ENCODE measurements at places on chromosomes 1 and 21. TPM values are rescaled to one million over a fixed set of nuclear protein-coding genes. Genes with fewer than 3 reads are reported as not detected.

DNA sequence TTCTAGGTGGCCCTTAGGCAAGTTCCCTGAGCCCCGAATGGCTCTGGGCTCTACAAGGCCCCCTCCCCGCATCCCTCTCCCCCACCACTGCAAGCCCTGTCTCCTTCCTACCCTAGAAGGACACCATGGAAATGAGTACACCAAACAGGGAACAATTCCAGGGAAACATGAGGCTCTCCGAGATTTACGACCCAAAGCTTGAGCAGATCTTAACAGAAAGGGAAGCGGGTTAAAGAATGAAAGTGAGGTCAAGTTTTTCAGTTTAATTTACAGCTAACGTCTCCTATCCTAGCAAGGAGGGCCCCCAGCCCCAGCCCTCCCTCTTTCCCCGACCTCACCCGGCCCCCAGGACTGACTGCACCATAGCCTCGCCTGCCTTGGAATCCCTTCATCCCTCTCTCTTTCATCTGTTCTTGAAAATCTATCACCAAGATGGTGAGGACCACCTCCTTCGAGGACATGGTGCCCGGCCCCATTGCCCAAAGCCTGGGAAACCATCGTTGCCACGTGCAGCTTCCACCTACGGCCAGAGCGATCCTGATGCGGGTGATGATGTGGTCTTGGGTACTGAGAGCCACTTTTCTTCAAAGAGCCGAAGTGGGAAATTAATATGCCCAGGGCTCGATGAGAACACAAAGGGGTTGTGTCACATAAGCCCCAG lies 30.5 kb downstream of the SIM2 start:
- peaks cover 39% of the 10 kb centered on the region for H3K27me3 ChIP-seq
- H3K4me1 ChIP-seq: peaks cover 3% of the 10 kb centered on the region
- no peak overlapping the region for H3K4me3 ChIP-seq
- no peaks in the 10 kb centered on the region for H3K36me3 ChIP-seq
- no peak for DNase-seq
- H3K27ac ChIP-seq: no peak overlapping the region

GRCh38 chr1:1926886-1927660 lies 8.0 kb upstream of the TMEM52 start:
- no peaks in the 10 kb centered on the region for H3K4me1 ChIP-seq
- H3K4me3 ChIP-seq: no peak overlapping the region
- no peak overlapping the region for H3K27ac ChIP-seq
- DNase-seq: no peak
- H3K36me3 ChIP-seq: no peaks in the 10 kb centered on the region
- no peaks in the 10 kb centered on the region for H3K27me3 ChIP-seq

GRCh38 chr1:56149761-56150160 lies 429.6 kb downstream of the PLPP3 start:
- no peaks in the 10 kb centered on the region for H3K4me1 ChIP-seq
- H3K27ac ChIP-seq: no peak overlapping the region
- no peaks in the 10 kb centered on the region for H3K27me3 ChIP-seq
- no peak for DNase-seq

DNA sequence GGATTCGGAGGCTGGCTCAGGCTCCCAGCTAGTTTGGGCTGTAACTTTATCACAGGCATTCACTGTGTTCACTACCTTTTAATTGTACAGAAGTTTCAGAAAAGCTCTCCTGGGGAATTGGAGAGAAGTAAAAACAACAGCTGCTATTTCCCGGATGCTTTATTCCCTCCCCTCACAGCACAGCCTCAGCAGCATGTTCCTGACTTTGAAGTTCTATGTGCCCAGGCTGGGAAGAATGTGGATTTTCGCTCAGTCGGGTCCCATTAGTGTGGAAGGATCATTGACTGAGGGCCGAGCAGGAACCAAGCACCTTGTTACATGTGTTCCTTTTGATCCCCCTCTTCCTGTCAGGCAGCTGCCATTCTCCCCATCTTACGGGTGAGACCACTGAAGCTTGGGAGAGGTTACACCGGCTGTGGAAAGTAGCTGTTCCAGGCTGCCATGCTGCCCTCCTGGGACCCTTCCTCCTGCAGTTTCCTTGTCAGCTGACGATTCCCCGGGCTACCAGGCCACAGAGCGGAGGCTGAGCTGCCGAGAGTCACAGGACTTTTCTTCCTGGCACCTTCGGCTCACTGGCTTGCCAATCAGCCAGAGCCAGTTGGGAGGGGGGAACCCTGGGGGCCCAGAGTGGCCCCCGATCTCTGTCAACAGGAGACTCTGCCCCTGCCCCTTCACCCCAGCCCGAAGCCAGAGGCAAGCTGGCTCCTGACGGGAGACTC lies 223.1 kb upstream of the TMEM51 start:
- peaks cover 2% of the 10 kb centered on the region for H3K4me1 ChIP-seq
- H3K4me3 ChIP-seq: no peak overlapping the region
- H3K27me3 ChIP-seq: peaks cover 33% of the 10 kb centered on the region
- H3K27ac ChIP-seq: no peak overlapping the region

- no peak overlapping the region for H3K4me3 ChIP-seq
- H3K27ac ChIP-seq: no peak overlapping the region
- H3K36me3 ChIP-seq: peaks cover 5% of the 10 kb centered on the region
- no peak for DNase-seq
- no peaks in the 10 kb centered on the region for H3K27me3 ChIP-seq
- peaks cover 28% of the 10 kb centered on the region for H3K4me1 ChIP-seq
These were observed 37.4 kb downstream of the AGPAT3 start for GRCh38 chr21:43902441-43902840.

GRCh38 chr1:67270541-67270940 lies 37.1 kb upstream of the IL12RB2 start:
- no peak for DNase-seq
- H3K36me3 ChIP-seq: no peaks in the 10 kb centered on the region
- H3K4me1 ChIP-seq: no peaks in the 10 kb centered on the region
- no peak overlapping the region for H3K27ac ChIP-seq

Gene BOLA1
- 7.2 TPM for total RNA-seq

- no peak for DNase-seq
- peaks cover 2% of the 10 kb centered on the region for H3K36me3 ChIP-seq
- H3K4me3 ChIP-seq: no peak overlapping the region
- no peaks in the 10 kb centered on the region for H3K27me3 ChIP-seq
- no peak overlapping the region for H3K27ac ChIP-seq
These were observed 150.5 kb downstream of the PLPPR5 start for GRCh38 chr1:98854137-98854536.

DNA sequence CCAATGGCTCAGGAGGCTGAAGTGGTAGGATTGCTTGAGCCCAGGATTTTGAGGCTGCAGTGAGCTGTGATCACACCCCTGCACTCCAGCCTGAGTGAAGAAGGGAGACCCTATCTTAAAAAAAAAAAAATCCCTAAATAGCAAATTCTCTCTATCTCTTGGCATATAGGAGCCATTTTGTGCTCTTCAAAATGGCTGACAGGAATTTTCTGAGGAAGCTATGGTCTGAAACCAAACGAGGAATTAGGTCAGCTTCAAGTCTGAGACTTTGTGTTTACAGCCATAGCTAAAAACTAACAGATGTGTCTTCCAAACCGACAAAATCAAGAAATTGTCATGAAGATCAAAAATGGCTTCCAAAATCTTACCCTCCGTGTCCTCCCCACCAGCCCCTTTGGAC lies 10.6 kb downstream of the CD247 start:
- DNase-seq: no peak
- peak overlapping the region; percentile 99 for H3K27ac ChIP-seq
- peaks cover 69% of the 10 kb centered on the region for H3K4me1 ChIP-seq
- H3K36me3 ChIP-seq: peaks cover 6% of the 10 kb centered on the region
- H3K4me3 ChIP-seq: no peak overlapping the region

Gene PERM1
- total RNA-seq: not detected

- peak overlapping the region; percentile 62 for H3K27ac ChIP-seq
- H3K4me3 ChIP-seq: no peak overlapping the region
- peaks cover 6% of the 10 kb centered on the region for H3K4me1 ChIP-seq
- peaks cover 36% of the 10 kb centered on the region for H3K27me3 ChIP-seq
- DNase-seq: no peak
These were observed 3.4 kb downstream of the CAPN9 start for GRCh38 chr1:230750576-230750975.

Gene SPRR1B
- total RNA-seq: not detected

DNA sequence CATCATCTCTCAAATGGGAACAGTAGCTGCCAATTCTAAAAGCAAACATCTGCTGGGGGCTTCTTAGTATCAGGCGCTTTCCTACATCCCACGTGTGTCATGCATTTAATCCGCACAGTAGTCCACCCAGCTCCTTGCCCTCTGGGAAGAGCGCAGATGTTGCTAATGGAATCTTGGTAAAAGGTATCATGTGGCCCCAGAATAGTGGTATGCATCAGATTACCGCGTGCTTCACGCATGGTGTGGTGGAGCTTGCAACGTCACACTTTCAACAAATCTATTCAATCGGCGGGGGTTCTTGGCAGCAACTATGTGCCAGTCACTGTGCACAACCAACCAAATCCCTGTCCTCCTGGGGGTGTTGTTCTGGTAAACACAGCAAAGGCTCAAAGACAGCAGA lies 141.0 kb downstream of the HIVEP3 start:
- H3K36me3 ChIP-seq: peaks cover 2% of the 10 kb centered on the region
- H3K27me3 ChIP-seq: no peaks in the 10 kb centered on the region
- H3K4me3 ChIP-seq: no peak overlapping the region
- no peak for DNase-seq
- no peak overlapping the region for H3K27ac ChIP-seq

GRCh38 chr1:153251988-153252387 lies 7.5 kb upstream of the LORICRIN start:
- no peak for DNase-seq
- peaks cover 27% of the 10 kb centered on the region for H3K27me3 ChIP-seq
- peaks cover 2% of the 10 kb centered on the region for H3K36me3 ChIP-seq
- H3K4me1 ChIP-seq: peaks cover 6% of the 10 kb centered on the region
- H3K4me3 ChIP-seq: no peak overlapping the region

Gene TRABD2B
- total RNA-seq: not detected

Gene RPTN
- total RNA-seq: not detected

Gene S100A2
- total RNA-seq: not detected

- DNase-seq: no peak
- H3K4me3 ChIP-seq: no peak overlapping the region
- no peak overlapping the region for H3K27ac ChIP-seq
These were observed 52.8 kb downstream of the SLC44A3 start for GRCh38 chr1:94872771-94873495.

- H3K4me3 ChIP-seq: no peak within 1 kb of the TSS
- peaks cover 29% of the 10 kb centered on the region for H3K27me3 ChIP-seq
- H3K27ac ChIP-seq: no peak within 1 kb of the TSS
- no peak for DNase-seq
- peaks cover 13% of the 10 kb centered on the region for H3K4me1 ChIP-seq
- no peaks in the 10 kb centered on the region for H3K36me3 ChIP-seq
These were observed at the start of gene IL24 for GRCh38 chr1:206897175-206897574. TSS of gene IL24 (plus strand) at chr1:206897443. CDS start at chr1:206897833, 390 bp downstream.

GRCh38 chr1:41935226-41935625 lies 16.5 kb upstream of the HIVEP3 start:
- no peak overlapping the region for H3K27ac ChIP-seq
- no peaks in the 10 kb centered on the region for H3K27me3 ChIP-seq
- peaks cover 6% of the 10 kb centered on the region for H3K4me1 ChIP-seq
- H3K4me3 ChIP-seq: no peak overlapping the region

Gene FNBP1L
- 4.9 TPM for total RNA-seq

Gene CTXND2
- not detected for total RNA-seq

Gene ESPN
- 13.2 TPM for total RNA-seq

DNA sequence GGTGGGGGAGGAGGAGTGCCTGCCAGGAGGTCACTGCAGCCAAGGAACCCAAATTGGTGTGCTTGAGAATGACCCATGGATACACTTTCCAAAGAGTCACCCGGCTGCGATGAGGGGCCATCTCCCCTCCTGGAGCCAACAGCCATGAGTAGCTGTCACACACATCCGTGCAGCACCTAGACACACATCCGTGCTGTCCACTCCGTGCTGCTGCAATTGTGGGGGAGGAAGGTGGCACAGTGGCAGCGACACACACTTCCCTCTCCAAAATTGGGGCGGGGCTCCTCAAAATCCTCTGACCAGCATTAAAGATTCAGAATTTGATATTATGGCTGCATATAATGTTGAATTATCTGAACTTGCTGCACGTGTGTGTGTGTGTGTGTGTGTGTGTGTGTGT lies 15.8 kb downstream of the TP73 start:
- H3K27ac ChIP-seq: no peak overlapping the region
- H3K27me3 ChIP-seq: peaks cover 35% of the 10 kb centered on the region
- H3K4me1 ChIP-seq: peaks cover 2% of the 10 kb centered on the region
- no peak for DNase-seq

Gene PLD5
- not detected for total RNA-seq

GRCh38 chr1:232585486-232585885 lies 44.4 kb downstream of the SIPA1L2 start:
- DNase-seq: no peak
- H3K27me3 ChIP-seq: no peaks in the 10 kb centered on the region
- H3K4me3 ChIP-seq: no peak overlapping the region
- H3K36me3 ChIP-seq: no peaks in the 10 kb centered on the region
- no peak overlapping the region for H3K27ac ChIP-seq

DNA sequence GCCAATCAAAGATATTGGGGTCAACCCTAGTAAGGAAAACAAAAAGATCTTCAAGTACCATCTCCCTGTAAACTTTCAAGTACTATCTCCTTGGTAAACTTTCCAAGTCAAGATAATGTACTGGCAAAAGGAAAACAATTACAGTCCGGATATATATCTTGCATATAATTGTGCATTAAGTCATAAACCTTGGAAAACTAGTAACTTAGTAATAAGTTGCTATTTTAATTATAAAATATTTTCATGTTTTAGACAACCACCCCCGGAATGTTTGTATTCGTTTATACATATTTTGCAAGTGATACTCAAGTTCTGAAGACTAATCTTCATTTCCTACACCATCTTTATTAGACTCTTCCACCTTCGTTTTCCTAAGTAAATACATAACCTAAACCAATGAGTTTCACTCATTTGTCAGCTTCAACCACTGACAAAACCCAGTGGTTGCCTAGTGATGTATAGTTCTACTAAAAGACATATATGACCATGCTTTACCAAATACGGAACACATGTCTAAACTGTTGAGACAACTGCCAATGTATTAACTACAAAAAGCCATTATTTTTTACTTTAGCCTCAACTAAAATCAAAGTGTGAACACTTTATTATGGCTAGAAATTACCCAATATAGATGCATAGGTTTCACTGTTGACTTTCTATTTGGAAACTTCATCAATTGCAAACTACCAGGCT lies 1.7 kb downstream of the AKT3 start:
- H3K36me3 ChIP-seq: no peaks in the 10 kb centered on the region
- peaks cover 14% of the 10 kb centered on the region for H3K4me1 ChIP-seq
- no peak for DNase-seq
- H3K4me3 ChIP-seq: peak overlapping the region; percentile 97
- H3K27ac ChIP-seq: peak overlapping the region; percentile 97
- no peaks in the 10 kb centered on the region for H3K27me3 ChIP-seq

- H3K4me3 ChIP-seq: no peak overlapping the region
- H3K27me3 ChIP-seq: no peaks in the 10 kb centered on the region
- peaks cover 28% of the 10 kb centered on the region for H3K4me1 ChIP-seq
- no peak overlapping the region for H3K27ac ChIP-seq
These were observed 10.0 kb downstream of the KDM5B start for GRCh38 chr1:202798260-202798659.

GRCh38 chr1:96465441-96465840 lies 256.1 kb upstream of the PTBP2 start:
- no peaks in the 10 kb centered on the region for H3K27me3 ChIP-seq
- no peak overlapping the region for H3K27ac ChIP-seq
- no peaks in the 10 kb centered on the region for H3K36me3 ChIP-seq
- no peak for DNase-seq
- H3K4me1 ChIP-seq: no peaks in the 10 kb centered on the region

GRCh38 chr1:202858789-202859414 lies 30.0 kb downstream of the RABIF start:
- no peak overlapping the region for H3K4me3 ChIP-seq
- H3K4me1 ChIP-seq: peaks cover 14% of the 10 kb centered on the region
- peaks cover 42% of the 10 kb centered on the region for H3K27me3 ChIP-seq
- H3K27ac ChIP-seq: no peak overlapping the region
- DNase-seq: no peak

GRCh38 chr1:28582248-28582615 lies 9.8 kb upstream of the RAB42 start:
- no peaks in the 10 kb centered on the region for H3K27me3 ChIP-seq
- H3K36me3 ChIP-seq: peaks cover 2% of the 10 kb centered on the region
- no peak for DNase-seq
- H3K27ac ChIP-seq: peak overlapping the region; percentile 88
